Mucosa of descending colon (tissue), 3 donors: ENCODE measurements at places on chromosomes 2 and 18. TPM values are rescaled to one million over a fixed set of nuclear protein-coding genes. Genes with fewer than 3 reads are reported as not detected.

DNA sequence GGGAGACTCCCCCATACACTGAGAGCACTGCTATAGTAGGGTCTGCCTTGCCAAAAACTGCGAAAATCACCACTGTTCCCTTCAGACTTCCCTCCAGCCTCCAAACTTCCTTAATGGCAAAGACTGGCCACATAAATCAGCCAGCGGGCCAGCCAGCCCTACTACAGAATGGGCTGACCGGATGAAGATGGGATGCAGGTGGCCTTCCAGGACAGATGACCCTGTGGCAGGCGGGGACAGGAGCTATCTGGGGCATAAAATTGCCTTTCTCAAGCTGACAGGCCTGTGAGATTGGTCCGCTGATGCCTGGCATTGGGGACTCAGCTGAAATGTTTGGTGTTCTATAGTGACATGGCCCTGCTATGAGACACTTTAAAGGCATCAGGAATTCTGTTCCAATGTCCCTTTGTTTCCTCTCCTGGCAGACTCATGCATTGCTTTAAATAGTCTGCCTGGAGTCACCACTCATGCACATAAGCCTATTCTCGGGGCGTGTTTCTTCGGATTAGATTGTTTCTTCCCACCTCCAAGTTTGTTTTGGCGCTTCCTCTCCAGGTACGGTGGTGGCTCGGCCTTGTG, 135.9 kb downstream of the ALPK2 start:
- DNase-seq = no peak

GRCh38 chr18:70036168-70036567, 88.5 kb upstream of the CD226 start:
- no peak for DNase-seq

The SCG2 gene
- 4.2 TPM for total RNA-seq

The SNX17 gene
- total RNA-seq = 91.0 TPM

DNA sequence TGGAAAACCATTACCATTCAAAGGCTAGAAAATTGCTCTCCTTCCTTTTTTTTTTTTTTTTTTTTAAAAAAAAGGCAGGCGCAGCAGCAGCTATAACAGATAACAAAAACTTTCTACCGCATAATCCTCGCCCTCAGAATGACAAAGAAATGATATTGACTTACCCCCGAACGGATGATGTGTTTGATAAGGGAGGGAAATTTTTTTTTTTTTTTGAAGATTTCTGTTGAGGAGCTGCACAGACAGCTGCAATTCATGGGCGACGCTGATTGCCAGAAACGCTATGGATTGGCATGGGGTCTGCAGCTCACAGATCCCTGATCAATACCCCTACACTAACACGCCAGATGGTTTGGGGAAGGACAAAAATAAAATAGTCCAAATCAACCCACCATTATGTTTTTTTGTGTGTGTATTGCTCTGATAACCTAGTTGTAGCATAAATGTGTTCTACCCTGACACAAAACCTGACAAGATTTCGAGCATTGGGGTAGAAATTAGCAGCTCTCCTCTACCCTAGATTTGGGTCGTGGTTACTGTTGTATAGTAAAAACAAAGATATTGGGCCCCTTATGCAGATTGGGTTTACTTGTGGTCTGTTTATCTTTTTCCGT, 3.6 kb upstream of the ONECUT2 start:
- DNase-seq = no peak

DNA sequence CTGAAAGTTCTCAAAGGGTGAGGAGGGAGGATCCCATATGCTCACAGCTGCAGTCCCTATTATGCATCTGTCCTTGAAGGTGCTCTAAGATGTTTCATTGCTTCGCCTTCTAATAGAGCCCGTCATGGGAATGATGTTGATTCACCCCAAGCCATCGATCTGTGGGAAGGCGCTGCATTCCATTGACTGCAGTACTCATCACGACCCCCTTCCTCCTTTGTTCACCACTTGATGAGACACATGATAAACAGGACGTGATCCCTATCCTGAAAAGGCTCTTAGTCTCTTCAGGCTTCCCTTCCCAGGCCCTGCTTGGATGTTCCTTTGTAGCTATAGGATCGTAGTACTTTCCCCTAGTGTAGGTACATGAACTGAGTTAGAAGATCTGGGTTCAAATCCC, 181.8 kb downstream of the AGPS start:
- no peak for DNase-seq

The HOXD4 gene
- 6.5 TPM for total RNA-seq

- DNase-seq = no peak
These were observed 6.1 kb downstream of the TGIF1 start for GRCh38 chr18:3455907-3456685.

The EVA1A gene
- 1.3 TPM for total RNA-seq

DNA sequence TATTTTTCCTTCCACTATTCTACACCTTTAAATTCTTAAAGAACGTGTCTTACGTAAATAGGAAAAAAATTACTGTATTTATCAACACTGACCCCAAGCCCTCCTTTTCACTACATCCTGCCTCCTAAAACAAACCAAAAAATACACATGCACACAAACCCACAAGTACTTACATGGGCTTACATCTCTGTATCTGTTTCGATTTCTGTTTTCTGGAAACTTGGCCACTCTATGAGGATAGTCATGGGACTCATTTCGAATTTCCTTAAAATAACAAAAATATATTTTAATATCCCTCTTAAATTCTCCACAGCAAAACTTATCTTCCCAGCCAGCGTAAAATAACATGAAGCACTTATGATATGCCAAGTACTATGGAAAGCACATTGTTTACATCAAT, 25.0 kb downstream of the PTPN2 start:
- DNase-seq = no peak

The CYP27C1 gene
- 0.17 TPM for total RNA-seq

The PAX3 gene
- total RNA-seq = not detected

The RHOB gene
- 616 TPM for total RNA-seq

The FIGN gene
- 0.84 TPM for total RNA-seq

The PSD4 gene
- 64.4 TPM for total RNA-seq

DNA sequence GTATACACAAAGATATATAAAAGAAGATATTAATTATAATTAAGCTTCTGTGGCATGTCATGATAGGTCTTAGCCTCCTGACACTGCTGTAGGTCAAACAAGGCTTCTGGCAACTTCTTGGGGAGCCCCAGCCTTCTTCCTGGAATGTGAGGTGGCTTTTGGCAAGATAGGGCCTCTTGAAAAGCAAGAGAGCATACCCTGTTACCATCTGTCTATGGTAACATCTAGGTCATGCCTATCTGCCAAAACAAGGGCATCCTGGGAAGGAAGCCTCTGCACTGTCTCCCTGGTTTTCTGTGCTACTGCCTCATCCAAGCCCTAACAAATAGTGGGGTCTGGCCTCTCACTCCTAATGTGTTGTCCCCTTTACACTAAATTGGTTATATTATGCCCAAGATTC, 70.9 kb downstream of the CCDC148 start:
- no peak for DNase-seq

DNA sequence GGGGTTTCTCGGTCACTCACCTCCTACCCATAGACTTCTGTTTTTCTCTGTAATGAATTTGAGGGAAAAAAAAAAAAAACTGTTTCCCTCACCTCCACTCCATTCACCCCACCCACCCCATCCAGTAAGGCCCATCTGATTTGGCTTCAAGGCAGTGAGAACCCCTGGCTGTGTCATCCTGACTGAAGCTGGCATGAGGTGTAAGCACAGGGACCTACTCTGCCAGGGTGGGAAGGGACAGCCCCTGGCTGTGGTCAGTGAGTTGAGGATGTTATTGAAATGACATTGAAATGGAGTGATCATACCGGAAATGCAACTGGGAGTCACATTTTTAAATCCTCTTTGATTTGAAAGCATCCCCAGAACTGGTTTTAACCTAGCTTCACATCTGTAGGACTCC, 19.1 kb upstream of the BCL2L11 start:
- DNase-seq = no peak
